ENCODE measurements at places on chromosomes 12 and 14. TPM values are rescaled to one million over a fixed set of nuclear protein-coding genes. Genes with fewer than 3 reads are reported as not detected.

Gene NELL2
- not detected for total RNA-seq

Gene IFT81
- total RNA-seq, result 21.1 TPM

Gene RBM19
- total RNA-seq, result 15.3 TPM

Gene CDH24
- 3.0 TPM for total RNA-seq

Gene RD3L
- total RNA-seq, result not detected

Gene DEPDC4
- 0.75 TPM for total RNA-seq

Gene RERG
- total RNA-seq, result 0.12 TPM

Gene TEX22
- 0.13 TPM for total RNA-seq

Gene TDRD9
- total RNA-seq, result 0.26 TPM

Gene FLVCR2
- 0.75 TPM for total RNA-seq

All from aortic smooth muscle cell (primary cell).